ENCODE measurements at places on chromosomes 2 and 18.
A peak's percentile ranks its signal among the peaks of the same experiment; 100 is the strongest.

DNA sequence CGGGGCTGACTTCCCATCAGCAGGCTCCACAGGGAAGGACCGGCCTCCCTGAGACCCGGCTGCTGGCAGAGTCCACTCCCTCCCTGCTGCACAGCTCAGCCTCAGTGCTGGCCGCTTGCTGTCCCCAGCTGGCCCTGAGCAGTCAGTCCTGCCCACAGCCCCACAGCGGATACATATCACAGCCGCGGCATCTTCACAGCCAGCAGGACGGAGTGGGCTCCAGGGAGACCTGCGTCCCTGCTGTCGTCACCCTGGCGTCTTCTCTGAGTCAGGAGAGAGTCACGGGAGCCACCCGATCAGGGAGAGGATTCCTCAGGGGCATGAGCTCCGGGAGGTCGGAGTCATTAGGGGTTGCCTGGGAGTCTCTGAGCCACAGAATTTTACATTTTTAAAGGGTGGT lies 13.1 kb upstream of the SNTG2 start:
- DNase-seq = no peak

- peak; percentile 48 for DNase-seq
These were observed 664 bp downstream of the CAMKMT start for GRCh38 chr2:44362207-44363015.

- DNase-seq = no peak
These were observed 195.5 kb downstream of the ANKRD30B start for GRCh38 chr18:14943486-14943885.

GRCh38 chr2:26340831-26341230 lies 5.1 kb upstream of the SELENOI start:
- DNase-seq = no peak

DNA sequence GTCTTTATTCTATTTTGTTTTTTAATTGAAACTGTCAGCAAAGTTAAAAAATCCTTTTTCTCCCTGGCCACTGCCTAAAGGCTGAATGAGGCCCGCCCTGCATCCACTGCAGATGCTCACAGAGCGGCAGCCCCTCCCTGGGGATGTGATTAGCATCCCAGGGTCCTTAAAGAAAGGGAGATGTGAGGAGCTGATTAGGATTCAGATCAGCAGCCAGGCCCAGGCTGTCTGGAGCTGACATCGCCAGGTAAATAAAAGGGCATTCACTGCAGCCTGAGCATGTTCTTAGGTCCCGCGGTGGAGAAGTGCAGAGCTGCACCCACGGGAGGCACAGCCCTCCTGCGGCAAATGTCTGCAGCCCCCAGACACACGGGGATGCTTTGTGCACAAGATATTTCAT lies 83.8 kb downstream of the LONRF2 start:
- DNase-seq = no peak

- no peak for DNase-seq
These were observed 6.4 kb downstream of the TNS1 start for GRCh38 chr2:217996361-217996760.

GRCh38 chr2:217398860-217399259 lies 539.0 kb upstream of the TNP1 start:
- peak; percentile 9 for DNase-seq

GRCh38 chr2:74958274-74959105 lies at the start of gene POLE4:
TSS of gene POLE4 (plus strand) at chr2:74958643. CDS start at chr2:74958680, 37 bp downstream.
- peak; percentile 93 for DNase-seq

DNA sequence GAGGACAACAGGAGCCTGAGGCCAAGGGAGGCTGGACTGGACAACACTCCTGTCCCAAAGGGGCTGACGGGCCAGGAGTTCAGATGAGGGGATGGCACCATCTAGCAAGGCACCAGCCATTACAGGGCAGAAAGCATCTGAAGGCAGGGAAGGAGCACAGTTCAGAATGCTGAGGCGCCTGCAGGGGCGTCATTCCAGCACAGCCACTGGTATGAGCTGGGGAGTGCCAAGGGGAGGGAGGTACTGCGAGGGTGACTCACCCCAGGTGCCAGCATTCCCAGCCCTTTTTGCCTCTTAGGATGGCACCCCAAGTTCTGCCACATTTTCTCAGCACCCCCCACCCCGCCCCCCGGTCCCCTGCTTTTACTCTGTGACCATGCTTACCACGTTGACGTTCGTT lies 129.8 kb upstream of the EPAS1 start:
- DNase-seq = no peak

GRCh38 chr2:239959059-239959971 lies 65.8 kb downstream of the NDUFA10 start:
- DNase-seq = no peak

- DNase-seq = no peak
These were observed 284.2 kb downstream of the THSD7B start for GRCh38 chr2:137049518-137049917.

DNA sequence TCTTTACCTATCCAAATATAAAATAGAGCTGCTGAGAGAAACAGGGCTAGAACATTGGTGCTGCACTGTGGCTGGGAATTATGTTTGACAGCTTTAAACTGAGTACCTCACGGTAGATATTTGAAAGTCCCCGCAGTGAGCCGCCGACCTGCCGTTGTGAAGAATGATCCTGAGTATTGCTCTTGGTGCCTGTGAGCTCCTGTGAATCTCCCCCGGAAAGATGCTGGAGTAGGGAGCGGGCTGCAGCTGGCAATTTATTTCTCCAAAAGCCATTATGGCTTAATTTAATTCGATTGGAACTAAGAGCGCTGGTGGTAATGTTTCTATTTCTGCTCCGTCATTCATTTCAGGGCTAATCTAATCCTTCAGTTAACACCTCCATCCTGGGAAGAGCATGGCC lies 129.4 kb upstream of the TPO start:
- DNase-seq = no peak

GRCh38 chr18:28256166-28256565 lies 79.2 kb upstream of the CDH2 start:
- DNase-seq = no peak

- DNase-seq = peak; percentile 41
These were observed 3.0 kb upstream of the OTX1 start for GRCh38 chr2:63047321-63048279.

DNA sequence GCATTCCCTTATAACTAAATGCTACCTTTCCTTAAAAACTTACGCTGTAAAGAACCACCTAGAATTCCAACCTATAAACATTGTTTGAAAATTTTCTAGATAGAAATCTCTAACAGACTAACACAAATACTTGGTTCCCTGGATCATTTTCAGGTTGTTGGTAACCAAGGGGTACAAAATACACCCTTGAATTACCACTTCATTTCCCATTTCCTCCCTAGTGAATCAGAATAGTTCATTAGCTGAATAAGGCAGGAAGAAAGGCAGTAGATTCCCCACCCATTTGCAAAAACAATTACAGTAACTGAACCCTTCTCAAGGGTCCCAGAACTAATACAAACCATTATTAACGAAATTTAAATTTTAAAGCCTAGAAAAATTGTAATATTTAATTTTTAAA lies 5.5 kb downstream of the MEX3C start:
- no peak for DNase-seq

- DNase-seq = no peak
These were observed 53.8 kb downstream of the EFEMP1 start for GRCh38 chr2:55869637-55870325.

DNA sequence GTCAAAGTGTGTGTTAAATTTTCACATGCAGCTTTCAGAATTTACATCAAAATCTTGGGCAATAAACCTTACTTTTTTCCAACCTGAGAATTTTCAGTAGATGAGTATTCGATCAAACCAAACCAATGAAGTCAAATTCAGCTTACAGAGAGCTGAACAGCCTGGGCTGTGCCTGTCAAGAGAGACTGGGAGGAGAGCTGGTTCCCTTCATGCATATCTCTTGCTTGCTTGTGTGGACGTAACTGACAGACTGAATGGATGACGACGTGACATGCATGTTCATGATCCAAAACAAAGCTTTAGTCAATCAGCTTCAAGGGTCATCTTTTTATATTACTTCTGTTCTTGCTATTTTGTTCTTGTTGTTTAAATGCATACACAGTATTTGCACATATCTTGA lies 145.2 kb downstream of the GALNT3 start:
- DNase-seq = no peak

GRCh38 chr18:70649683-70650082 lies 360.8 kb downstream of the SOCS6 start:
- no peak for DNase-seq

GRCh38 chr18:49795612-49796552 lies 17.5 kb downstream of the ACAA2 start:
- no peak for DNase-seq

DNA sequence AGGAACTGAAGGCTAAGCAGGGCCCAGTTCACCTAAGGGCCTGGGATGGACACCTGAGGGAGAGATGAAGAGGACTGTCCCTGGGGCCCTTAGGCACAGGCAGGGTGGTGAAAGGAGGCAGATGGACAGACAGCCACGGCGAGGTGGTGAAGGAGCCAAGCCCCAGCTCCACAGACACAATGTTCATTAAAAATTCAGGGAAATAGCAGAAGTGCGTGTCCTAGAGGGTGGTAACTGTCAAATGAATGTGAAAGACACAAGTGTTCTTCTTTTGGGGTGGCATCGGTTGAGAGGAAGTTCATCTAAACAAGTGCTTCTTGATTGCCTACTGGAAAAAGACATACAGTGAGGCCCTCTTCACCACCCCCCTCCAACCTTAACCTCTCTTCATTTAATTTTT lies 76.2 kb upstream of the SIX2 start:
- no peak for DNase-seq

Measured in stimulated activated naive CD8-positive, alpha-beta T cell treated with anti-CD3 and anti-CD28 coated beads, Interleukin-15, Interleukin-2, amounts not matched to agents 100 U/mL and 50 U/mL, for 24 hours (primary cell).